NCI-H510A treated with DMSO at 0.1 percent for 48 hours (cell line): ENCODE measurements at places on chromosomes 6 and 20.

GRCh38 chr6:119501798-119502483 lies 152.4 kb upstream of the MAN1A1 start:
- DNase-seq = no peak

DNA sequence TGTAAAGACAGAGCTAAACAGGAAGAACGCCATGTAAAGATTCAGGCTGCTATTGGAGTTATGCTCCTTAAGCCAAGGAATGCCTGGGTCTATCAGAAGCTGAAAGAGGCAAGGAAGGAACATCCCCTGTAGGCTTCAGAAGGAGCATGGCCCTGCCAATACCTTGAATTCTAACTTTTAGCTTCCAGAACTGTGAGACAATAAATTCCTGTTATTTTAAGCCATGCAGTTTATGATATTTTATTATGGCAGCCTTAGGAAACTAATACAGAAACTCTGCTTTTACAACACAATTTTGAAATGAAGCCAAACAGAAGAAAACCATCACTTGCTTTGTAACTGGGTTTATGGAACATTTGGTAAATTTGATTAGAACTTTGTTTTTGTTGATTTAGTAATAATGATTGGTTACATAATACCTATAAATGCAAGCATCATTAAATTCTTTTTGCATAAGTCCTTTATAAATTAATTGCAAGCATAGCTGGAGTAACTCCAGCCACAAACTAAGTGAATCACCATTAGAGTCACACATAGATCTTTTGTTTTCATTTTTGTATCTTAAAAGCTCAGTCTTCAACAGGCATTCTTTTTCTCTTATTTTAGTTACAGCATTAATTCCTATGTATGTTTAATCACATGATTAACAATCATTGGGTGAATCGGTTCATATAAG lies 33.5 kb upstream of the TSPYL1 start:
- no peak for DNase-seq

DNA sequence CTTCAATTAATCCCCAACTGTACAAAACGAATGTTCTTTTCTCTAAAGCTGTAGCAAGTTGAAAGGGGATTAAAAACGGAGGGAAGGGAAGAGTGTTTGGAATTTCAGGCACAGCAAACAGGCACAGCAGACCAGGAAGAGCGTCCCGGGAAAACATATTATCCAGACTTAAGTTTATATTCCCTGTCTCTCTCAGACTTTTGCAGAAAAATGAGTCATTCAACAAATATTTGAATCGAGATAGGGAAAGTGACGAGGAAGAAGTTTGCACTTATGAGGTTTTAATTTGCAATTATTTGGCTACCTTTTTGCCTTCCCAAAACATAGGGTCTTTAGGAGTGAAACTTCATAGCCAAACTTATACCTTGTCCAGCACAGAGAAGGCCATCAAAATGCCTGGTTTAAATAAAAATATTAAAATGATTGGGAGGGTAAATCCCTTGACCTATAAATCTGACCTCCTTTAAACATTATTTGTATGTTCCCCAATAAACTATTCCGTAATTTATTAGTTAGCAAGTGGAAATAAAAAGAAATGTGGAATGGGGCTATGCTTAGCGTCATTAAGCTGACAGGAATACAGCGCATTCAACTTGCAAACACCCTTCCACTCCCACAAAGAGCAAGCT lies 16.0 kb downstream of the HFE start:
- no peak for DNase-seq

DNA sequence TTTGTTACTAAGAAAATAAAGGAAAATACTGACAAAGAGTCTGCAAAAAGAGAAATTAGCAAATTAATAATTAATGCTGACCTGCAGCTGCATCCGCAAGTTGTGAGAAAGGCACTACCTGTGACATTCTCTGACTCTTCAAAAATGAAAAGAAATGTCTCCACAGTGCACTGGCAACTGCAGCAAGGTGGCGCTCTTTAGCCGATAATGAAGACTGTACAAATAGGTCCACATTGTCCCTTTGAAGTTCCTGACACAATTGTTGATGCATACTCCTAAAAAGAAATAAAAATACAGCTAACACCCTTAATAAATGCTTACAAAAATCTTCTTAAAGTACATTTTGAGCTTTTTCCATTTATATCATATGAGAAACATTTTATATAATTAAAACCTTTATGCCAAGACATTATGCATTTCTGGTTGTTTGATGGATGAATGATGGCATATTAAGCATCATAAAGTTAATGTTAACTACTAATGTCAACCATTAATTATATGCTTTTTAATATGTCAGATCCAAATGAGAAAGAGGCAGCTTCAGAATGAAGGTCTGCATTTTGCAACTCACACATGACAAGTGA lies 96.5 kb downstream of the MMS22L start:
- peak; percentile 31 for DNase-seq

- no peak for DNase-seq
These were observed 117.4 kb upstream of the GRIK2 start for GRCh38 chr6:101276066-101276465.

DNA sequence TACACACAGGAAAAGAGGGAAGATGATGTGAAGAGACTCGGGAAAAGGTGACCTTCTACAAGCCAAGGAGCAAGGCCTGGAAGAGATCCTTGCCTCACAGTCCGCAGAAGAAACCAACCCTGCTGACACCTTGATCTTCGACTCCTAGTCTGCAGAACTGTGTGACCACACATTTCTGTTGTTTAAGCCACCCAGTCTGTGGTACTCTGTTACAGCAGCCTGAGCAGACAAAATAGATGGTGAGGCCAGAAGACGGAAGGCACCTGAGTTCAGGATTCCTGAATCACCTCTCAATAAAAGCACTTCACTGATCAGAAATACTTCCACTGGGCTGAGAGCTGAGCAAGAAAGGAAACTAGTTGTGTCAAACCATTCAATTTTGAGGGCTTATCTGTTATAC lies 103.3 kb downstream of the BACH2 start:
- no peak for DNase-seq

GRCh38 chr6:100203400-100203799 lies 209.4 kb upstream of the MCHR2 start:
- no peak for DNase-seq

DNA sequence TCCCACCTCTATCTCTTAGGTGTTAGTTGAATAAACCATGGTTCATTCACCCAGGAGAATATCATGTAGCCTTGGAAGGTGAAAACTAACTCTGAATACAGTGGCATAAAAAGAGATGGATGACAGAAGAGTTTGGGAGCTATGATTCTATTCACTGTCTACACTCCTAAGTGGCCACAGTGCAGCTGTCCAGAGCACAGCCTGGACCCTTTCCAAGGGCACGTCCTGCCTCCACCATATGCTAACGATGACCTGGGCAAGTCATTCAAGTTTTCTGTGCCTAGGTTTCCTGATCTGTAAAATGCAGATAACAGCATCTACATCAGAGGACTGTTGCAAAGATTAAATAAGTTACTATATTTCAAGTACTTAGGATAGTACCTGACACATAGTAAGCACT lies 314.1 kb downstream of the PTPRT start:
- DNase-seq = no peak

DNA sequence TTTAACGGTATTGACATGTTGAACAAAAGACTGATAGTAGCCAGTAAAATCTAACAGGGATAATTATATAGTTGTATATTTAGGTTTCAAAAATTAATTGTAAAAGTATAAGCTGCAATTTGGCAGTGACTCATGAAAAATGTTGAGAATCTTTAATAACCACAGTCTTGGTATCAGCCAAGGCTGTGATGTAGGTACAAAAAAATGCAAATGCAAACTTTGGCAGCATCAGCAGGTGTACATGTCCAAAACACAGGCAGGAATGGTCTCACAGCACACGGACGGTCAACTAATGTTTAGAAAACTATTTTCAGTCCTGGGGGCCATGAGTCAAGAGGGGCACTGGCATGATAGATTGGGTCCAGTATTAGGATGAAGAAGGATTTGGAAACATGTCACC lies 58.5 kb upstream of the BEND3 start:
- DNase-seq = no peak

DNA sequence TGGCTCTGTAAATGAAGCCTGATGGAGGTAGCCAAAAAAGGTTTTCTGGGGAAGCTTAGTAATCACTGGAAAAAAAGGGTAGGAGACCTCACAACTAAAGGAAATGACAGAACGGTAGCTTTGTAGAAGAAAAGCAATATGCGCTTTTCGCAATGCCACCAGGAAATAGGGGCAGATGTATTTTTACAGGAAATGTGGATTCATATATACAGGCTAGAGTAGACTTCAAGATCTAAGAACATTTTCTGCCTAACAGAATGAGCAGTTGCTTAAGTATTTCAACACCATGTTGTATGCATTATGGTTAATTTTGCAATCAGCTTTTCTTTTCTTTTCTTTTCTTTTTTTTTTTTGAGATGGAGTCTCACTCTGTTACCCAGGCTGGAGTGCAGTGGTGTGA lies 219.6 kb downstream of the CD83 start:
- no peak for DNase-seq

GRCh38 chr6:166830185-166830890 lies 126.0 kb downstream of the RNASET2 start:
- no peak for DNase-seq

DNA sequence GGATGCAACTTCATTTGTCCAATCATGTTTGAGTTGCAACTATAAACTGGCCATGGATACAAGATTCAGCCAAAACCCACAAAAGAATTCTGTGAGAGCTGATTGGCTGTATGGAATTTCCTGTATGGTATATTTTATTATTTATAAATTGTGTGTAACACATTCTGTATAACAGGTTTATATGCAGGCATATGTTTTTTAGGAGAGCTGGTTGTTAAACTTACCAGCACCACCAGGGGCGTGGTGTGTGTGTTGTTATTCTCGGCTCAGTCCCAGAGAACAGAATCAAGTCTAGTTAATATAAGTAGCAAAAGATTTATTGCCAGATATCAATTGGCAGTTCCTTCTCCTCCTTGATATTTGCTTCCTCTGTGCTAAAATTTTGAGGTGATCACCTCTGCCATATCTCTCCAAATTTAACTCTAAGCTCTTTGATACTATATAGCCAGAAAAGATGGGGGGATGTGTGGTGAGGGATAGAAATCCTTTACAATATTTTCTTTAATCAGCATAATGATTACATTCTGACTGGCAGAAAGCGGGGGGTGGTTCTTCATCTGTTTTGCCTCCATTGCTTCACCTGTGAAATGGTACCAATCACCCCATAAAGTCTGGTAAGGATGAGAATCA lies 22.9 kb downstream of the CNBD2 start:
- DNase-seq = peak; percentile 7

DNA sequence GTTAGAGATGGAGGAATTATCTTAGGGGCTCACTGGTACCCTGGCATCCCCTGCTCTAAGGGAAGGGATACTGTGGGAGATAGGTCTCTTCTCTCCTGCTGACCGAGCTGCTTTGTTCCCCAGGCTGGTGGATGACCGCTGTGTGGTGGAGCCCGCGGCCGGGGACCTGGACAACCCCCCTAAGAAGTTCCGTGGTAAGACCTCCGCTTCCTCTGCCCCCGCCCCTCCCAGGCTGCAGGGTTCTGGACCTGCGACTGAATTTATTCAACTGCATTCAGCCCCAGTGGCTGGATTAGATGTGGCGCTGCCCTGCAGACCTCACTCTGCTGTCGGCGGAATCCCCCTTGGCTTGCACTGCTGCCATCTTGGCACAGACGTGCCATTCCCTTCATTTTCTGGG lies 19.2 kb downstream of the ITPR3 start:
- DNase-seq = no peak

GRCh38 chr20:36856195-36856594 lies 19.7 kb upstream of the TLDC2 start:
- no peak for DNase-seq
